Inflammatory macrophage (primary cell): ENCODE measurements at places on chromosomes 1 and 21.

- DNase-seq = no peak
Observed at GRCh38 chr1:93111561-93111960, 32.5 kb downstream of the MTF2 start.

GRCh38 chr1:72670902-72671301 lies 388.6 kb upstream of the NEGR1 start:
- DNase-seq = no peak

DNA sequence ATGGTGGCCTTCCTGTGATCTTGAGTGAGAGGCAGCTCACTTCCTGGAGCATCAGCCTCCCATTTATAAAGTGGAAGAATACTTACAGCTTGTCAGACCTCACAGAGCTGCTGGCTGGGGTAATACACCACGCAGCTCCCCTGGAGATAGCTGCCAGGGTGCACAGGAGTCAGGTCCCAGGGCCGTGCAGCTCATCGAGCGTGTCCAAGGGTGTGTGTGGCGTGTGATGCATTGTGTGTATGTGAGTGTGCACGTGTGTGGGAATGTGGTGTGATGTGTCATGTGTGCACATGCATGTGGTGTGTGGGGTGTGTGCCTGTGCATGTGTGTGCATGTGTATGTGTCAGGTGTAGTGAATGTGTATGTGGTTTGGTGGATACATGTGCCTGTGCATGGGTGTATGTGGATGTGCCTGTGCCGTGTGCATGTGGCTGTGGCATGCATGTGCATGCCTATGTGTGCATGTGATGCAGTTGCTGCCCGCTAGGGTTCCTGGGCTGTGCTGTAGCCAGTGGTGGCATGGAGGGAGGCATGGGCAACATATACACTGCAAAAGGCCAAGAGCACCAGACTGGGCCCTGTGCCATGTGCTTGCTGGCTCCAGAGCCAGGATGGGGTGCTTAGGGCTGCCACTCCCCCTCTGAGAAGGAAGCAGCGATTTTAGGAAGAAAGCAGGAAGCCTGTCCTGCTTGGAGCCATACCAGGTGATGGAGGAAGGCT lies 24.6 kb downstream of the WNT3A start:
- DNase-seq = no peak

DNA sequence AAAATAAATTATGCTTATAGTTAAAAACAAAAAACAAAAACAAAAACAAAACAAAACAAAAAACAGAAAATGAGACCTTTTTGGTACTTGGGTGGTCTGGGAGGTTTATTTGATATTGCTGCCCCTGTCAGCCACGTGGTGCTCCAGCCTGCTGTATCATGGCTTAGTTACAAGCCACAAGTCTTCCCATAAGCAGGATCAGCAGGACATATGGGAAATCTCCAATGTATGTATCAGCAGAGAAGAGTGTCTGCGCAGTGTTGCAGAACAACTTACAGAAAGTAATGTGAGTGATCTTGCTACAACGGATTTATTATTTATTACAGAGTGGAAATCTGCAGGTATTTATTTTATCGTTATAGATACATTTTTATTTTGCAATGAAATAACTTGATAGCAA lies 423.0 kb upstream of the TMPRSS15 start:
- no peak for DNase-seq

DNA sequence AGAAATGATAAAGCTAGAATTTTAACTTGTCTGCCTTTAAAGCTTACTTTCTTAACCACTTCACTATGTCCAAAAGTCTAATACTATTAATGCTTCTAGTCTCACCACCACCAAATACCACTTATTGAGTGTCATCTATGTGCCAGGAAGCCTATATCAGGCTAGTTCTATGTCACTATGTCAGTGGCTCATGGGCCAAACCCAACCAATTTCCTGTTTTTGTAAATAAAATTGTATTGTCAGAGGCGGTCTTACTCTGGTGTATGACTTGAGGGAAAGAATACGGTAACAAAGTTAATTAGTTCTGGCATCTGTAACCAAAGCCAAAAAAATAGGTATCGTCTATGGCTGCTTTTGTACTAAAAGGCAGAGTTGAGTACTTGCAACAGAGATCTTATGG lies 14.8 kb downstream of the F5 start:
- no peak for DNase-seq

DNA sequence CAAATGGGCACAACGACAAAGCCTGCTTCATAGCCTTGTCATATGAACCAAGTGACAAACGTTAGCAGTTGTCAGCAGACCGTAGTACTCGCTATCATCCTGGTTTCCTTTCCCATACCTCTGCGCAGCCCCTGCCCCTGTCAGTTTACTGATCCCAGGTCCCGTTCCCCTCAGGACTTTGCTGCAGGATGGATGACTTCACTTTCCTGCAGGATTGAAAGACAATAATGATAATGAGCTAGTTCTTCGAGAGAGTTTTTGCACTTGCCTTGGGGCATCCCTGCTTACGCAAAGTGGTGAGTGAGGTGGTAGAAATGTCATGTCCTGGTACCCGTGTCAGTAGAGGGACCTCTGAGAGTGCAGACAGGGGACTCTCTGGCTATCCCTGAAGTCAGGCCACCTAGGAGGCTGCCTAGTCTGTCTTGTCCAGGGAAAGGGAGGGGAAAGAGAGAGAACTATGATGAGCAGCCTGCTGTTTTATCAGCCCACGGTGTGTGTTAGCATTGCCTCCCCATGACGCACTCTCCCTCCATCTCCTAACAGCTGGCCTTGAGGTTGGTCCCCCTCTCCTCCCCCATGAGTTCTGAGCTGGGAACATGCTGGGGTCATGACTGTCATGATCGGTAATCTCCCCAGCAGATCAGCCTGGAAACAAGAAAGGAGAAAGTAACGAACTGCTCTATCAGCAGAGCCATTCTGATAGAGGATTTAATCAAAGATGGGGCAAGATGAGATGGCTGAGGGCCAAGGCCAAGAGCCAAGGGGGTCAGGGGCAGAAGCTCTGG lies 53.7 kb downstream of the ELK4 start:
- no peak for DNase-seq

- DNase-seq = peak; percentile 92
Observed at GRCh38 chr21:34835526-34835925, 166.7 kb downstream of the CLIC6 start.

- no peak for DNase-seq
Observed at GRCh38 chr1:95005584-95005983, 67.2 kb downstream of the ALG14 start.

GRCh38 chr1:170593173-170594011 lies 61.4 kb downstream of the GORAB start:
- DNase-seq = no peak

- DNase-seq = no peak
Observed at GRCh38 chr1:241605146-241605805, 34.9 kb downstream of the CHML start.

- DNase-seq = peak; percentile 40
Observed at GRCh38 chr1:45608175-45609156, 15.4 kb downstream of the CCDC17 start.

GRCh38 chr1:145977016-145977415 lies 12.5 kb downstream of the POLR3GL start:
- DNase-seq = no peak

DNA sequence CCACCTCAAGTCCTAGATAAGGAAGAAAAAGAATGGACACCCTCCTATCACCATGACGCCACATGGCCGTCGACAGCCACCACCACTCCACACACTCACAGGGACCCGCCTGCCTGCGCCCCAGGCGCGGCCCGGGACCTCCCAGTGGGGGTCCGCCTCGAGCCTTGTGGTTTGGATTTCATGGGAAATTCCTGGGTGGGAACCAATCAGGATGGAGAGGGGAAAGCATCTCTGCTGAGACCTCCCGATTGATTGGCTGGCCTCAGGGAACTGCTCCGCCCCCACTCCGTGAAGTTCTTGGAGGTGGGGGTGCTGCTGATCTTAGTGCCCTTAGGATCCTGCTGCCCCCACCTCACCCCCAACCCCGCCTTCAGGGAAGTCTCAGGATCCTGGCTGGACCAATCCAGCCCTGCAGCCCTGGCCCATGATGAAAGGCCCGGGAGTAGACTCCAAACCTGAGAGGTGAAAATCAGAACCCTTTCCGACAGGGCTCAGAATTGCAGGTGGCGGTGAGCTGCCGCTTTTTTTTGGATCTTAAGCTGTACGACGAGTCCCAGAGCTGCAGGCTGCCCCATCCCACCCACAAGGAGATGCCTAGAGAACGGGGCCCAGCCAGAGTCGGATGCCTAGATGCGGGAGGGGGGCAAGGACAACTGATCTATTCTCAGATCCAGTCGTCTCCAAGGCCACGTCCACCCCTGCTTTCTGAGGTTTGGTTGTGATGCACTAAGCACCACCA lies 29.0 kb upstream of the TMEM51 start:
- DNase-seq = no peak

DNA sequence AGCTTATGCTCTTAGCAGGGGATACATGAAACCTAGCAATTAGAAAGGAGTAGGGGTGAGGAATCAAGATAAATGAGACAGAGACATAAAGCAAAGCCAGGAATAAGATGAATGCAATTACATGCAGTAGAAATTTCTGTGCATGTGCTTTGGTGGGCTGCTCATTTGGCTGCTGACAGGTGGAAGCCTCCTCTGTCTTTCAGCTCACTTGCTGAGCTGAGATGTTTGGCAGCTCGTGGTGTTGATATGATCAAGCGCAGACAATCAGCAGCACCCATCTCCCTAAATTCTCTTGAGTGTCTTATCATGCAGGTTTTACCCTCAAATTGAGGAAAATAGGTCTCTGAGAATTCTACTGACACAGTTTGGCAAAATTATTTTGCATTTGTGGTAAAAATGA lies 108.3 kb upstream of the CD34 start:
- DNase-seq = no peak

DNA sequence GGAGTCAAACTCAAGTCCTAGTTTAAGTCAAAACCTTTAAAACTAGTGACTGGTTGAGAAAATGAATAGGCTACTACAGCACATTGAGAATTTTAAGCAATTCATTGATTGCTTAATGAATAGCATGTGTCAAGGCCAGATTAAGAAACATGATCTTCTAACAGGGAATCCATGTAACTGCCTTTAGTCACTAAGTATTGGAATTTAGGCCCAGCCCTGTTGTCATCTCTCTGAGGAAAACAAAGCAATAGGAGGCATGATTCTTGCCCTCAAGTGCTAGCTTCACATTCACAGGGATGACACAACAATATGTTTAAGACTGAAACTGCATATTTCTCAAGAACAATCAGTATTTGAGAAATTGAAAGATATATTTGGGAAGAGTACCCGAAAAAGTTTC lies 70.0 kb upstream of the PTGS2 start:
- peak; percentile 80 for DNase-seq

- DNase-seq = peak; percentile 69
Observed at GRCh38 chr1:184222652-184223052, 164.2 kb upstream of the C1orf21 start.

DNA sequence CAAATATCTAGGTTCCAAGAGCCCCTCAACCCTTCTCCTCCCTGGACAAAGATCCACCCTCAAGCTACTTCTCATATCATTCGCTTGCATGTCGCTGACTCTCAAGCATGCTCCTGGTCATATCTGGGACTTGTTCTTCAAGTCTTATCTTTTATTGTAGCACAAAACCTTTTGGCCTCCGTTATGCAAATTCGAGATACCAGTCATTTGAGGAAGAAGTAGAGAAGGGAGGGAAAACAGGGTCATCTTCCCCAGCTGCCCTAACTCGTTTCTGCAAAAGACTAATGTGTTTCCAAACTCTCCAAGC lies 63.8 kb upstream of the ETS2 start:
- no peak for DNase-seq

DNA sequence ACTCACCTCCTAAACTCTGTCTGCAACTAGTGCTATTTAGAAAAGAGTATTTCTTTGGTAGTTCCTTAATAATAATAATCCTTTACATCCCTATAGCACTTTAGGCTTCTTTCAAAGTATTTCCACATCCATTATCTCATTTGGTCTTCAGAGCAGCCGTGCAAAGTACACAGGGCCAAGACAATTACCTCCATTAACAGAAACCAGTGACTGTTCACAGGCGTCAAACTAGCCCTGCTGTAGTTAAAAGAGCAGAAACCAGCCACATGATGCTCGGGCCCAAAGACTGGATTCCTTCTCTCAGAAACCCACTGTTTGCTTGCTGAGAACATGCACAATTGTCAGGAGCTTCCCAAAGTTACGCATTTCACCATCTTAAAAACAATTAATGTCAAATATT lies 396.0 kb upstream of the DAB1 start:
- no peak for DNase-seq

DNA sequence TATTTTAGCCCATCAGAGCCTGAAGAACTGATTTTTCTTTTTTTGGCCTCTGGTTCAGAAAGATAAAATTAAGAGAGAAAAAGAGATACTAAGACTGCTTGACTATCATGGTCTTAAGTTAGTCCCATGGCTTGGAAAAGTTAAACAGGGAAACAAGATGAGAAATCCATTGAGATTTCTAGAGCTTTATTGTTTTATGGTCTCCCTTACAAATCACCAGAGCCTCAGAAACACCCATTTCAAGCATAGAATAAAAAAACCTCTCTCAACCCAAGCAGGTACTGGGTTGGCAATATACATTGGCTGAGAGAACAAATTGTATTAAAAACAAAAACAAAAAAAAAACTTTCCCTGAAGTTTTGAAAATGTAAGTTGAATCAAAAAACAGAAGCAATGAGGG lies 3.9 kb downstream of the SELE start:
- DNase-seq = no peak

- DNase-seq = no peak
Observed at GRCh38 chr1:89781494-89782126, 39.2 kb upstream of the LRRC8D start.

GRCh38 chr1:55935236-55935635 lies 644.1 kb downstream of the PLPP3 start:
- no peak for DNase-seq

- no peak for DNase-seq
Observed at GRCh38 chr21:37462087-37462861, 95.7 kb downstream of the DYRK1A start.
